ENCODE measurements at places on chromosomes 3 and 15. TPM values are rescaled to one million over a fixed set of nuclear protein-coding genes. Genes with fewer than 3 reads are reported as not detected.

The SYNPR gene
- not detected for total RNA-seq

The HEMK1 gene
- 7.2 TPM for total RNA-seq

The CPNE9 gene
- total RNA-seq = 0.15 TPM

The SLC28A1 gene
- not detected for total RNA-seq

The POU1F1 gene
- not detected for total RNA-seq

The C3orf52 gene
- 11.3 TPM for total RNA-seq

The PEX11A gene
- total RNA-seq = 8.7 TPM

The CCR3 gene
- total RNA-seq = not detected

The CAMK2N2 gene
- 1.7 TPM for total RNA-seq

The CYP8B1 gene
- not detected for total RNA-seq

The HIGD2B gene
- not detected for total RNA-seq

Measured in A549 treated with GW870086 at 1 μM for 4 hours (cell line).